Neural progenitor cell (in vitro differentiated cells): ENCODE measurements at places on chromosomes 16 and 17.

- no peak for DNase-seq
Observed at GRCh38 chr16:4763791-4764190, 3.2 kb downstream of the ZNF500 start.

DNA sequence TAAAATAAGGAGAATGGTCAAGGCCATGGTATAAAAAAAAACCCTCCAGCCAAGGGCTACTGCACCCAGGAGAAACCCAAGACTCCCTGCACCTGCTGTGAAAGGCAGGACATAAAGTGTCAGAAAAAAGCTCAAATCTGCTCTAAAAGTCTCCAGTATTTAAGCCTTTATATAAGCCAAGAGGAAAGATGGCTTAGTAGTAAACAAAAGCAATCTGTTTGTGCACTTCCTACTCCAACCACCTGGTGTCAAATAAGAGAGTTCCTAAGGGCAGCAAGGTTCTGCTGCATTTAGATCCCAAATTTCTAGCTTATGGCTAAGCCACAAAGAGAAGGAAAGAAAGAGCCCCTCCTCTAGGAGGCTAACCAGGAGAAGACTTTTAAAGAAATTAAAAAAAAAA, 20.6 kb downstream of the ACSM1 start:
- no peak for DNase-seq

- DNase-seq = peak; percentile 69
Observed at GRCh38 chr16:10737068-10737625, 6.5 kb upstream of the NUBP1 start.

- DNase-seq = no peak
Observed at GRCh38 chr16:58343562-58343961, 48.7 kb upstream of the GINS3 start.

- no peak for DNase-seq
Observed at GRCh38 chr16:70396246-70396904, 42.5 kb downstream of the ST3GAL2 start.

DNA sequence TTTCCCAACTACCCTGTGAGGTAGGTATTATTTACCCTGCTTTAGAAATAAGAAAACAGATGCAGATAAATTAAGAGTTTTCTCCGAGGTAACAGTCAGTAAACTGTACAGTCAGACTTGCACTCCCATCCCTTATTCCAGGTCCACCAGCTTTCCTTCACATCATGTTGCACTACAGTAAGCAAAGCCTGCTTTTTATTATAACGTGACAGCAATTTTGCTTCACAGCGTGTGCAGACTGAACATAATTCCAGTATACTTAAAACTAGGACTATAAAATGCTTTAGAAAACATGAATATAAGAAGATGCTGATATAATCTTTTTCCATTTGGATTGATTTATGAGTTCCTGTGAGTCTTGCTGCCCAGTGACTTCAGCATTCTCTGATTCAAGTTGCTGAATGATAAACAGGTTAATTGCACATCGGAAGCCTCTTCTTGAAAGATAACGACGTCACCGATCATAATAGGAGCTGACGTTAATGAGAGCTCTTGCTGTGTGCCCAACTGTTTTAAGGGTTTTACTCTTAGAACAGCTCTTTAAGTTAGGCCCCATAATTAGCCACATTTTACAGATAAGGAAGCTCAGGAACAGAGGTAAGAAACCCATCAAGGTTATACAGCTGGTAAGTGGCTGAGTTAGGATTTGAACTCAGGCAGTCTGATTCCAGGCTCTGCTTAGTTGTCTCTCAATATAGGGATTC, 1.4 kb downstream of the LIG3 start:
- peak; percentile 38 for DNase-seq

DNA sequence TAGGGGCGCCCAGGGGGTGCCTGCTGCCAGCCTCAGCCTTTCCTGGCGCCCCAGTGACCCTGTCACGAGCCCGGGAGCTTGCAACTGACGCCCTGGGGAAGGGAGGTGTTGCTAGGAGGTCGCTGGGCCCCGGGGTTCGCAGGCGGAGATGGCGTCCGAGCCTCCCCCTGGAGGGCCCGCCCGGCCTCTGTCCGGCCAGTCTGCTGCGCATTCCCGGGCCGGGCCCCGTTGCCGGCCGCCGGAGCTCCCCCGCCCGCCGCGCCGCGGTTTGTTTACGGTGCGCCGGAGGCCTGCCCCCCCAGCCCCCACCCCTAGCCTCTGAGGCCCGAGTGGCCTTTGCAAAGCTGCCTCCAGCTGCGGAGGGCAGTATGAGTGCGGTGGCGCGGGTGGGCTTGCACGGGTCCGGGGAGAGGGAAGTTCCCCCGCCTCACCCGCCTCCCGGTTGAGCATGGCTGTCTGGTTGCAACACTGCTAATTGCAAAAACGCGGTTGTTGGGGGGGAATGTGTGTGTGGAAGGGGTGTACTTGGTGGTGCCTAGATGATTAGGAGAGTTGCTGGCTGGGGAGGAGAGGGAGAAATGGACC, 514 bp downstream of the THRA start:
- DNase-seq = peak; percentile 82

- no peak for DNase-seq
Observed at GRCh38 chr16:70700101-70701020, 14.5 kb upstream of the MTSS2 start.

DNA sequence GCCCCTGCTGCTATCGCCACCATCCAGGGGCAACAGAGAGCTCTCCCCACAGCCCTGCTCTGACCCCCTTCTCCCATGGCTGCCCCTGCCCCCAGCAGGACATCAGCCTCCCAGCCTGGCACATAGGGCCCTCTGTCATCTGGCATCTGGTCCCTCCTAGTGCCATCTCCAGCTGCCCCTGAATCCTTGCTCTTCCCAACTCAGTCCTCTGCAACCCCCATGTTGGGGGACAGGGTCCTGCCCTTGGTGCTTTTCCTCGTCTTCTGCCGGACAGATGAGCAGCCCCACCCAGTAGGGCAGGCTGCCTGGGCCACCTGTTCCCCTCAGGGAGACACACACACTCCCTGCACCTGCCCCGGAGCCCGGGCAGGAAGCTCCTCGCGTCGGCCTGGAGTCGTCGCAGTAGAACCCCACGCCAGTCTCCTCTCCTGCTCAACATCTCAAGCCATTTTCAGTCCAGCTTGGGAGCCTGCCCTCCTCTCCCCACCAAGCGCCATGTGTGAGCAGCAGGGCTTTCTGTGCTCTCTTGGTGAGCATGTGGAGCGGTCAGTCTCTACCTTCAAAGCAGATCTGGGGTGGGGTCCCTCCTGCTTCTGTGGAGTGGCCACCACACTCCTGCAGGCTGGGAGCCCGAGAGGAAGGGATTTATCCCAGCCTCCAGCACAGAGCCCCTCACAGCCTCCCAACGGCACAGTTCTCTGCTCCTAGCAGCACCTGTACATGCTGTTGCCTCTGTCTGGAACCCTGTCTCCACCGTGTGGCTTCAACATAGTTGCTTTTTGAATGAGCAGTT, 28.2 kb downstream of the TNFRSF13B start:
- DNase-seq = no peak

DNA sequence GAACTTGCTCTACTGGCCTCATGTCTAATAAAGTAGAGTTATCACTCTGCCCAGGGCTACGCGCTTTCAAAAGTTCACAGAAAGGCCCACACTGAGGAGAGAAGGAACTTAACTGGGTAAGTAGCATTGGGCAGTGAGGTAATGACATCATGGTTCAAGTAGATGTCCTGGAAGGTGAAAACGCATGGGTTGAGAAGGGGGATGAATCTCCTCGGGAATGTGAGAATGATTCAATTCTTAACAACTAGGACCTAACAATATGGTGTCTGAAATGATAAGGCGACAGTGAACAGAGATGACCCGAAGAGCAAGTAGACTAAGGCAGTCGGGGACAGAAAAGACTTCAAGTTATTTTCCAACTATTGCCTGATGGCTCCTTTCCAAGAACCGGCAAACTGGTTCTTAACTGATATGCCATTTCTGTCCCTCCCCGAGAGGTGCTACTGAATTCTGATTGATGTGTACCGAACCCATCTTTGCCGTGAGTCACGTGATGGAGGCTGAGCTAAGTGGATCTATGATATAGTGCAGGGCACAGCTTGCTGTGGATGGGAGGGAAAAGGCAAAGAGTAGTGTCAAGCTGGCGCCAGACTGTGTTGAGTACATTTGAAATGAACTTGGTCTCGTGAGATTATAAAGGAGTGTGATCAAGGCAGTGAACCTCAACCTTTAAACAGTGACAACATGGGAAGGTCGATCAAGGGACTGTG, 44.1 kb downstream of the MARCHF10 start:
- no peak for DNase-seq

GRCh38 chr17:7644775-7645174, 6.0 kb upstream of the ATP1B2 start:
- DNase-seq = no peak

- no peak for DNase-seq
Observed at GRCh38 chr17:37255432-37255831, 120.4 kb upstream of the C17orf78 start.

DNA sequence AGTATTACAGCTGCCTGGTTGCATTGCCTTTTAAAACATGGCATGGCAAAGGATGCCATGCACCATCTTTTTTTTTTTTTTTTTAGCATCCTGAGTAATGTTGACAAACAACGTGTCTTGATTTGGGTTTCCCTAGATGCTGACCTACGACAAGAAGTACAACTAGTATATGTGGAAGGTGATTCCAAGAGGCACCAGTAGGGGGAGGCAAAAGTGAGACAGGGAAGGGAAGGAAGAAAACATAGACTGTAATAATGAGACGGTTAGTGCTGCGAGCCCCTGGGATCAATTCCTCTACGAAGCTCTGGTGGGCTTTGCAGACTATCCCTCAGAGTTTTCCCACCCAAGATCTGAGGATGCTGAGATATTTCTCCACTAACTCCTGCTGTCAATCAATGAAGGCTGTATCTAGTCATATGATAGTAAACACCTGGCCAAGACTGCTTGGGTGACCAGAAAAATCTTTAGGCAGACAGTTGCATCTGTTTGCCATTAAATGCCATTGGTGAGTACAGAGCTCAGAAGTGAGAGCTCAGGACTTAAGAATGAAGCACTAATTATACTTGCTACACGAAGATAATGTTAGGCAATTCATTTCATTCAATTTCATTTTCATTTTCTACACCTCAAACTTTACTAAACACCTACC, 458.6 kb upstream of the GOT2 start:
- DNase-seq = peak; percentile 63

- DNase-seq = no peak
Observed at GRCh38 chr17:40145476-40145875, 5.1 kb downstream of the CASC3 start.

- peak; percentile 4 for DNase-seq
Observed at GRCh38 chr16:8137606-8138005, 452.7 kb downstream of the TMEM114 start.

GRCh38 chr16:31530405-31530804, 2.7 kb downstream of the AHSP start:
- no peak for DNase-seq

- no peak for DNase-seq
Observed at GRCh38 chr16:87410530-87410929, 18.4 kb downstream of the MAP1LC3B start.

DNA sequence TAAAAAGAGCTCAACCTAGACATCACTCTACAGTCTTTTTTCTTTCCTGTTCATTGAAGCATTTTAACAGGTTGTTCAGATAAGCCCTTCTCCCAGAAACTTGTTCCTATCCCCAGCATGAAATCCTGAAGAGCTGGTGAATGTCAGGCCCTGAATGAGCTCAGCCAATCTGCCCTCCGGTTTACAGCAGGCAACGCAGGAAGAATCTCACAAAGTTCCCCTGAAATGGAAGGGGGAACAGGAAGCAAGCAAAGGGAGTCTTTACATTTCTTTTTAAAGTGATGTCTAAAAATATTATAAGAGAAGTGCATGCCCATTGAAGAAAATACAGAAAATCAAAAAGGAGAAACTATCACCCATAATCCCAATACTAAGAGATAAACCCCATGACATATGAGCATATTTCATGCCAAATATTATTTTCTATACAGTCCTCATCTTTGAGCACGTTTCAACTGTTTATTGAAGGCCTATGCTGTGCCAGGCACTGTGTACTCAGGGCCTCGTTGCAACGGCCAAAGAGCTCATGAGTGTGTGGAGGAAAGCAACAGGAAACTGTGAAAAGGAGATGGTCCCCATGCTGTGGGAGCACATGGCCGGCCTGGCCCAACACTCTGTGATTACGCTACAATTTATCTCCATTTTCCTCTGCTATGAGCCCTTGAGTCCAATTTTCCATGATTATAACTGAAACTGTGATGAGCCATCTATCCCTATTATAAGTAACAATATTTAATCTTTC, 5.7 kb downstream of the TK2 start:
- no peak for DNase-seq

- DNase-seq = peak; percentile 81
Observed at GRCh38 chr16:73956587-73957494, 339.8 kb upstream of the PSMD7 start.

- DNase-seq = peak; percentile 23
Observed at GRCh38 chr17:49401971-49402611, 12.6 kb downstream of the PHB1 start.

DNA sequence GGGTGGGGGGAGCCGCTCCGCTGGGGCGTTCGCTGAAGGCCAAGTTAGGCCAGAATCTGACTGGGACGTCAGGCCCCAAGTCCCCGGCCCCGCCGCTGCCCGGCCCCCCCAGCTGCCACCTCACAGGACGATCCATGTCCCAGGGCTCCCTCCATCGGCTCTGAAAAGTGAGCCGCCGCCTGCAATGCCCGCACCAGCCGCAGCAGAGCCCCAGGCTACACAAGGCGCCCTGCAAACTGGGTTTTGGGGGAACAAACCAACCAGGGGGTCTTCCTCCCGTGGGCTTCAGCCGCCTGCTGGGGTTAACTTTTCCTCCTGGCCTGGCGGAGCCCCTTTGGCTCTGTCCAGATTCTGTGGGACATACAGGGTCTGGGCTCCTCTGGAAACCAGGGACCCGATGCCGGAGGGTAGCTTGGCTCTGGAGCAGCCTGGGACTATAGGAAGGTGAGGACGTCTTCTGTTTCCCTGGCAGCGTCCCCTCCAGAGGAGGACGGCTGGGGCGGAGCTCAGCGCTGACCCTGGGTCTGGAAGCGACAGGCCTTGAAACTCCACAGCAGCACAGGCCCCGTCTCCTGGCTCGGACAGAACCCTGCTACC, 835 bp downstream of the NME4 start:
- DNase-seq = peak; percentile 91

DNA sequence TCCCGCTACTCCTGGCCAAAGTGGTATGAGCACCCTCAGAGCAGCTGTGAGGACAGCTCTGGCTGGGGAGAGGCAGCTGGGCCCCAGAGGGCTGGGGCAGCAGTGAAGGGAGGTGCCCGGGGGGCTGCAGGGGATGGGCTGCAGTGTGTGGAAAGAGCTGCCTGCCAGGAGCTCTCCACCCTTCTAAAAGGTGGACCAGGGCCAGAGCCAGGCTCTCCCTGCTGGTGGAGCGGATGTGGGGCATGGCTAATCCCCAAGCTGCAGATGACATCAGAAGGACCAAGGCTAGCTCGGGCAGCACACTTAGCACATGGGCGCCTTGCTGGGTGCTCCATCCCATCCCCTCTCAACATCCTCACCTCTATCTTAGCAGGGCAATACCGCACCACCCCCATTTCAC, 103.1 kb downstream of the SDK2 start:
- no peak for DNase-seq
